NCI-H2171 (cell line): ENCODE measurements at places on chromosomes 11 and 22.

DNA sequence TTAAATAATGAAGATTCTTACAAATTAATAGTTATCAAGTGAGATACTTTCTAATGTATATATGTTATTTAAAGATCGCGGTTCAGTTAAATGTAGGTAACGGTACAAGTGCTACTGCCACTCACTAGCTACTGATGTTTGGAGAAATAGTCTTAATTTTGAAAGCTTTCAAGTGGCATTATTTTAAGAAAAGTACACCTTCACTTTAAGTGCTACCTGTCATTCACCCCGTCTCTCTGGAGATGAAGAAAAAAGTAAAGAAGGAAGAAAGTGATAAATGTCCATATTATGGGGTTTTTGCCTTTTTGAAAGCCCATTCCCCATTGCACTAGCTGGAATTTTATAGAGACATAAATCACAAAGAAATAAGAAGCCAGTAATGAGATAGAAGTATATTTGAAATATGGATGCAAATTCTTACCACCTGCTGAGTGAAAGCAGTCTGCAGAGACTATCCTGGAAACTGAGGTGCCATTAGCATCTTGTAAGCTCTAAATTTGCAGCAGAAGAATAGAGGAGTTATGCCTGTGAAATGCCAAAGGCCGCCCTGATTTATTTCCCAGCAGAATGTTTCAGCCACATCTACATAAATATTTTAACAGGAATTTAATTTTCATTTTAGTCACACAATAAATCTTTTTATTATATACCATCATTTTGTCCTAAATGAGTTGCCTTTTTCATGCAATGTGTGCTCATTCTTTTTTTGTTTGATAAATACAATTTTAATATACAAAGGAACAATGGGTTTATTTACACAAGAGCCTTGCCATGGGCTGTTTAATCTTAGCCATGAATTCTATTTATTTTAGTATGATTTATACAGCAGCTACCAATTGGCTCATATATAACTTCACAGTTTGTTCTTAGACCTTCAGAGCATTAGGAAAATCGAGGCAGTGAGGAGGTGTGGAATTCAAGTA is 489.9 kb upstream of the RAG2 start:
- no peak for DNase-seq

DNA sequence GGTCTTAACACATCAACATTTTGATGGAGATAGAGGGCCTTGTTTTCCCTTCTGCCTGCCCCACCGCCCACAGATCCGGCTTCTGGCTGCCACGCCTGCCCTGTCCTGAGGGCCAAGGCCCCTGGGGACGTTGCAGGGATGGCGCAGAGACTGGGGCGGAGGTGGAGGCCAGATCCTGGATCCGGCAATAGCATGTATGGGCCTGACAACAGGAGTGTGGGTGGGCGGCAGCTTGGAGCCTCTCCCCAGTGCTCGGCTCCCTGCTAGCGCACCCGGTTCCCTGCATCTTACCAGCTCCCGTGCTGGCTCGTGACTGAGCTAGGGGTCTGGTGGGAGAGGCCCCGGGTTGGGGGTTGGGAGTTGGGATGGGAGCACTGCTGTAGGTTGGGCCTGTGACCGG is 95.6 kb downstream of the ZBTB16 start:
- DNase-seq = no peak

DNA sequence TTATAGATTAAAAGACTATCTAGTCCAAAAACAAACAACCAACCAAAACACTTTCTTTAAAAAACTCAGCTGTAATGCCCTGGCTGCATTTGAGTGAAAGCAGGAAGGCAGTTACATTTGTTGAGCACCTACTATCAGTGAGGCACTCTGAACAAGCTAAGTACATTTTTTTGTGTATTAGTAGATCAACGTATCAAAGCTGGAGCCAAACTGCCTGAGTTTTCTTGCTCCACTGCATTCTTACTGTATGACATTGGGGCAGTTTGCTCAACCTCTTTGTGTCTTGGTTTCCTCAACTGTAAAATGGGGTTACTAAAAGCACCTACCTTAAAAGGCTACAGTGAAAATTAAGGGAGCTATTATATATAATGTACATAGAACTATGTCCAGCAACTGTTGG is 22.0 kb downstream of the COA4 start:
- no peak for DNase-seq

DNA sequence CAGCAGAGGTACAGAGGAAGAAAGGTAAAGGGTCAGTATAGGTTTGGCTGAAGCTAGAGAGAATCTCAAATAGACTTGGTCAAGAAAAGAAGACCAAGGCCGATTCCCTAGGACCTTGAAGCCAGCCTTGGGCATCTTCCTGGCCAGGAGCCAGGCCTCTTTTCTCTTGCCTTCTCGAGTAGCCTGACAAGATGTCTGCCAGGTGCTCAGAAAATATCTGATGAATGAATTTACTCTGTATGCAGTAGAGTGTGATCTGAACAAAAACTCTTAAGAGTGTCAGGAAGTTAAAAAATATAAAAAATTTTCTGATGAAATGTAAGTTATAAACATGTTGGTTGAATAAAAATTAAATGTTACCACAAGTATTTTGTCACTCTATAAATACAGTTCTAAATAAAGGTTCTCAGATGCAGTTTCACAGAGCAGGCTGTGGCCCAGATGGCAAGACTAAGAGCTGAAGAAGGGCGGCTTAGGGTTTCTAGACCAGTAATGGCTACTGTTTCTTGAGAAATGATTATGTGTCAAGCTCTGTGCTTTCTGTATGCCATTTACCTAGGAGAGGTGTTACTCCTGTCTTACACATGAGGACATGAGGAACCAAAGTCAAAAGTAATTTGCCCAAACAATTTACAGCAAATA is 98.1 kb downstream of the ATXN10 start:
- DNase-seq = no peak

- no peak for DNase-seq
These were observed 354.7 kb downstream of the LARGE1 start for GRCh38 chr22:33565580-33565995.

DNA sequence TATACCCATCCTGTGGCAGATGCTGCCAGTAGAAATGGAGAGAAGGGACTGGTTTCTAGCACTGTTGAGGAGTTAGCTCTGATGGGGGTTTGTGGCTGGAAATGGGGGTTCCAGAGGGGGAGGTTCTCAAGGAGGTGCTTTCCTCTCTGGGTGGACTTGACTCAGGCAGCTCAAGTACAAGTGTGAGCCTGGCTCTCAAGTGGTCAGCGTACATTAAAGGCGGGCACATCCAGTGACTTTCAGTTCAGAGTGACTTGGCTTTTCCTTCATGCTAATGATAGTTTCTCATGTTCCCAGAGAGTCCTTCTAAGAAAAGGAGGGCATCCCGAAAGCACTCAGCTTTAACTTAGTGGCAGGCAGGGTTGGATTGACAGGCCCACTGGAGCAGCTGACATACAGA is 58.9 kb upstream of the HORMAD2 start:
- no peak for DNase-seq

DNA sequence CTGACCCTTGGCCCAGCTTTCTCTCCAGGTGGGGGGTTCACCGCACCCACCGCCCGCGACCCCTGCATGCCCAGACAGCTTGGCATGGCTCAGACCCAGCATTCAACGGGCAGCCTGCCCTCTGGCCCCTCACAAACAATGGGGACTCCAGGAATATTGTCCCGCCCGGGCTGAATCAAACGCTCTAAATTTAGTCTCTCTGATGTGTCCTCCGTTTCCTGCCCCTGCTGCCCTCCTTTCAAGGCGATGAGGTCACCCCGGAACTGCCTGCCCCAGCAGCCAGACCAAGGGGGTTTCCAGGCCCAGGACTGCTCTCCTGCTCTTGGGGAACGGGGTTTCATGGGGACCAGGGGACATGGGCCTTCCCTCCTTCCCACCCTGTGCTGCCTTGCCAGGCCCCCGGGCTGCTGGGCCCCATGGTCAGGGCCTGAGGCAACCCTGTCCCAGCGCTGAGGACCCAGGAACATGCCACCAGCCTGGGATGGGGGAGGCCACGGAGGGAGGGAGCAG is 10.1 kb upstream of the PDGFB start:
- no peak for DNase-seq

DNA sequence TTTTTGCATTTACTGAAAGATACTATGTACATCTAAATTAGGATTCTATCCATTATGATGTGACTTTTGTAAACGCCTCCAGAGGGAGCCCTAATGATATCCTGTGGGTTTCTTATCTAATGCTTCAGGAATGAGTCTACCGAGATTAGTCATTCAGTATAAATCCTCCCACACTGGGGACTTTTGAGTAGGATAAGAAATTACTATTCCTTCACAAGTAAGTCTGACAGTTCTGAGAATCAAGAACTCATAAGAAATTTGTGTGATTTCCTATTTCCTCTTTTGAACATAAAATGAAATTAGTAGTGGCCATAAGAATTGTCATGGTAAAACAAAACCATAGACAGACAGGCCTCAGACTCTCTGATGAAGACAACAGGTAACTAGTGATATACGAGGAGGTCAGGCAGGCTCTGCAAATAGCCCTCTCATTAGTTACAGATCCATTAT is 10.0 kb upstream of the OR5M1 start:
- peak; percentile 15 for DNase-seq

- no peak for DNase-seq
These were observed 7.1 kb upstream of the APOBEC3H start for GRCh38 chr22:39089928-39090327.

- no peak for DNase-seq
These were observed 95.1 kb upstream of the PLET1 start for GRCh38 chr11:112355726-112356125.

DNA sequence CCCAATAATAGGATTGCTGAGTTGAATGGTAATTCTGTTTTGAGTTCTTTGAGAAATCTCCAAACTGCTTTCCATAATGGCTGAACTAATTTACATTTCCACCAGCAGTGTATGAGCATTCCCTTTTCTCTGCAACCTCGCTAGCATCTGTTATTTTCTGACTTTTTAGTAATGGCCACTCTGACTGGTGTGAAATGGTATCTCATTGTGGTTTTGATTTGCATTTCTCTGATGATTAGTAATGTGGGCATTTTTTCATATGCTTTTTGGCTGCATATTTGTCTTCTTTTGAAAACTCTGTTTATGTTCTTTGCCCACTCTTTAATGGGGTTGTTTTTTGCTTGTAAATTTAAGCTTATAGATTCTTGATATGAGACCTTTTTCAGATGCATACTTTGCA is 97.4 kb downstream of the FDX1 start:
- DNase-seq = no peak

DNA sequence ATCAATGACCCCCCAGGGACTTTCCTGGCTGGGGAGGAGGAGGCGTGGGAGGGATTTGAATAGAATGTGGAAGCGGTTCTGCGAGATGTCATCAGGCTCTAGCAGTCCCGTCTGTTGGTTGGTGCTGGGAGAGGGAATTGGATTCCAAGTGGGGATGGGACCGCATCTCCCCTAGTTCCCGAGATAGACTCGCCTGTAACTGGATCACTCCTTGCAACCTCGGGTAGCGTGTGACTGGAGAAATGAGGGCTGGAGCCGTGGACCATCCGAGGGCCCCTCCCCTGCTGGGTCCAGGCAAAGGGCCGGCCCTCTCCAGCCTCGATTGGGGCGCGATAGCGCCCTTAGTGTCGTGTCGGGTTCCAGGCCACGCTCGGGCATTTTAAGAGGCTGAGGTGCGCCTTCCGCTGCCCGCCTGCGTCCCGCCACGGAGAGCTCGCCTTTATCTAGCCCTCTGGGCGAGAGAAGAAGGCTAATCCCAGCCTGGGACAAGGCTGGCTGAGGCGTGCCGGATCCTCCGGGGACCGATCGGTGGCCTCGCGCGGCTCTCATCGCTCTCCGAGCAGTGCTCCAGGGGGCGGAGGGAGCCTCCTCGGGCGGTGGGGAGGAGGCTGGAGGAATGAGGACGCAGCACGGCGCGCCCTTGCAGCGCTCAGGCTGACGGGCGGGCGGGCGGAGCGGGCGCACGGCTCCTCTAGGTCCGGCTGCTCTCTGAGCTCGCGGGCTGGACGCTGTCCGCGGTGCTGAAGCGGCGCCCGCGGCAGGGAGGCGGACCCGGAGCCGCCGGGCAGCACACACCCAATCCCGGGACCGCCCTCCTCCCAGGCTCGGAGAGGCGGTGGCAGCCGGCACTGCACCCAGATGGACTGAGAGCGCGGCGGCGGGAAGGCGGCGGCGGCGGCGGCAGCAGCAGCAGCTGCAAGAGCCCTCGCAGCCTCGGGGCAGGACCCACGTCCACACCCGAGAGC is 107.8 kb downstream of the OSBP2 start:
- peak; percentile 65 for DNase-seq

GRCh38 chr11:5928271-5928670 is 13.8 kb upstream of the OR56A3 start:
- DNase-seq = no peak

DNA sequence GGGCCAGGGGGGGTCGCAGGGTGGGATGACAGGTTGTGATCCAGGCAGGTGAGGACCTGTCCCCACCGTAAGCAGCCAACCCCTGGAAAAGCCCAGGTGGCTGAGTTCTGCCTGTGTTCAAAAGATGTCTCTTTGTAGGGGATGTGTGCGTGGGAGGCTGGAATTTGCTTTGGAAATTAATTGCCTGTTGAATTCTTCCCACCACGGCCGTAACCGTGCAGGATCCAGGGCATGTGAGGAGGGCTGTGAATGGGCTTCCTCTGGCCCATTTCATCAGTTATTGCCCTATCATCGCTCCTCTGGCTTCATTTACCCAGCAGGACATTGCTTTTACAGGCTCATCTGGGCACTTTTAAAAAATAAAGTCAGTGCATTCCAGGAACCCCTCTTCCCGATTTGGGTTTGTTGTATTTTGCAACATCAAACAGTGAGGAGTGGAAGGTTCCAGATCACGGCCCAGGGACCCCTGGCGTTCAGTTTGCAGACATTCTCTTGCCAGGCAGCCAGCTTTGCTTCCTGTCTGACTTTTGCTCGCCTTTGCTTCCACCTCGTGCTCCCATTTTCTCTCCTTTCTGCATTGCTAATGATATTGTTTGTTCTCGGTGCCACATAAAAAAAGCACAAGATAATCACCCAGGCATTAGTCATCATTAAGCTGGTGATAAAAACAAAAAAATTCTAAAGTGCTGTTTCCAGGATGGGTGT is 1306.6 kb downstream of the BRD1 start:
- DNase-seq = no peak

DNA sequence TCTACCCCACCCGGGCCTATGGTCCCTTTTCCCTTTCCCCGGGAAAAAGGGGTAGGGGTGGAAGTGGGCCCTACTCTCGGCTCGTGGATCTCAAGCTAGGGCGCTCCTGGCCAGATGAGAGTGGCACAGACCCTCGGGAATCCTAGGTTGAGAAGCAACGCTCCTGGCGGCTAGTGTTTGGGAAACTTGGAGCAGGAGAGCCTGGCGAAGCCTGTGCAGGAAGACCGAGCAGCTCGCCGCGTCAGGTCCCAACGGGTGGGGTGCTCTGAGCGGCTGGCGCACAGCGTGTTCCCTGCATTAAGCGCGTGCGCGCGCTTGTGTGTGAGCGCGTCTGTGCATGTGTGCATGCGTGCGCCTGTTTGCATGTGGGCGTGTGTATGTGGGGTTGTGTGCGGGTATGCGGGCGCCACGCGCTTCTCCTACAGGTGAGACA is 7.1 kb upstream of the FLI1 start:
- no peak for DNase-seq

DNA sequence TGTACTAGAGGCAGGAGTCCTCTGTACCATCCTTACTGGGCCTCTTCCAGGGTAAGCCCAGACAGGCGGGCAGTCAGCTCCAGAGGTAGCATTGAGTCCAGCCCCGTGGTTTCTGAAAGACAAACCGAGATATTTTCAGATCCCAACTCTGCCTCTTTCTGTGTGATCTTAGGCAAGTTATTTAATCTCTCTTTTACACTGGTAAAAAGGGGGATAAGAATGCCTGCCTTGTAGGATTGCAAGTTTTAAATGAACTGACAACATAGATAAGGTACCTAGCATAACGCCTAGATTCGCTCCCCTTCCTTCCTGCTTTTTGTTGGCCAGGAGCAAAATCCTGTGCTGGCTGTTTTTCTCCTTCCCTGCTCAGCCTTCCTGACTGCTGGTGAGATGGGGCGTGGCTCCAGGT is 56.4 kb upstream of the NNMT start:
- no peak for DNase-seq
